Esophagus muscularis mucosa (tissue), 4 donors: ENCODE measurements at places on chromosomes 5 and 9. TPM values are rescaled to one million over a fixed set of nuclear protein-coding genes. Genes with fewer than 3 reads are reported as not detected.
A peak's percentile ranks its signal among the peaks of the same experiment; 100 is the strongest.

DNA sequence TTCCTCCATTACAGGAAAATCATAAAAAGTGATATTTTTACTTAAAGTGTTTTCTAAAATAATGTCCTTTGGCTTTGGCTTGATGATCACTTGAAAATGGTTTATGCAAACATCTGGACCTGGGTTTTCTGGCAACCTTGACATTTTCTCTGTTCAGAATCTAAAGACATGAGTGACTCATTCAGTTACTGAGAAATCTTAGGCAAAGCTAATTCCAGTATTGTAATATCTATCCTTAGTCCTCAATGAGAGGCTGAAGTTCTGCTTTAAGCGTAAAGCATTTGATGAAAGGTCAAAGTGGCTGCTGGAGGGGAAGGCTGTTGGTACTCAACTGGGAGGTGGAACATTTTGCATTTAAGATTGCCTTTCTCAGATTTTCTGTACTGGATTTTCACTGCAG, 2.3 kb downstream of the MAN2A1 start:
- H3K27ac ChIP-seq: no peak overlapping the region
- DNase-seq: no peak
- H3K36me3 ChIP-seq: no peaks in the 10 kb centered on the region
- no peak overlapping the region for H3K4me3 ChIP-seq

DNA sequence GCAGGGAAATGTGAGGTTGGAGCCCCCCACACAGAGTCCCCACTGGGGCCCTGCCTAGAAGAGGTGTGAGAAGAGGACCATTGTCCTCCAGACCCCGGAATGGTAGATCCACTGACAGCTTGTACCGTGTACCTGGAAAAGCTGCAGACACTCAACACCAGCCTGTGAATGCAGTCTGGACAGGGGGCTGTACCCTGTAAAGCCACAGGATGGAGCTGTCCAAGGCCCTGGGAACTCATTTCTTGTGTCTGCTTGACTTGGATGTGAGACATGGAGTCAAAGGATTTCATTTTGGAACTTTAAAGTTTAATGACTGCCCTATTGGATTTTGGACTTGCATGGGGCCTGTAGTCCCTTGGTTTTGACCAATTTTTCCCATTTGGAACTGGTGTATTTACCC, 535.0 kb upstream of the MEF2C start:
- H3K27ac ChIP-seq: no peak overlapping the region
- H3K27me3 ChIP-seq: no peaks in the 10 kb centered on the region
- no peaks in the 10 kb centered on the region for H3K4me1 ChIP-seq
- no peak for DNase-seq
- no peak overlapping the region for H3K4me3 ChIP-seq

- H3K27ac ChIP-seq: peak overlapping the region; percentile 24
- DNase-seq: no peak
- no peaks in the 10 kb centered on the region for H3K36me3 ChIP-seq
- H3K4me1 ChIP-seq: peaks cover 7% of the 10 kb centered on the region
- H3K27me3 ChIP-seq: no peaks in the 10 kb centered on the region
- no peak overlapping the region for H3K4me3 ChIP-seq
Measured at GRCh38 chr9:111000202-111000601, 38.1 kb downstream of the LPAR1 start.

DNA sequence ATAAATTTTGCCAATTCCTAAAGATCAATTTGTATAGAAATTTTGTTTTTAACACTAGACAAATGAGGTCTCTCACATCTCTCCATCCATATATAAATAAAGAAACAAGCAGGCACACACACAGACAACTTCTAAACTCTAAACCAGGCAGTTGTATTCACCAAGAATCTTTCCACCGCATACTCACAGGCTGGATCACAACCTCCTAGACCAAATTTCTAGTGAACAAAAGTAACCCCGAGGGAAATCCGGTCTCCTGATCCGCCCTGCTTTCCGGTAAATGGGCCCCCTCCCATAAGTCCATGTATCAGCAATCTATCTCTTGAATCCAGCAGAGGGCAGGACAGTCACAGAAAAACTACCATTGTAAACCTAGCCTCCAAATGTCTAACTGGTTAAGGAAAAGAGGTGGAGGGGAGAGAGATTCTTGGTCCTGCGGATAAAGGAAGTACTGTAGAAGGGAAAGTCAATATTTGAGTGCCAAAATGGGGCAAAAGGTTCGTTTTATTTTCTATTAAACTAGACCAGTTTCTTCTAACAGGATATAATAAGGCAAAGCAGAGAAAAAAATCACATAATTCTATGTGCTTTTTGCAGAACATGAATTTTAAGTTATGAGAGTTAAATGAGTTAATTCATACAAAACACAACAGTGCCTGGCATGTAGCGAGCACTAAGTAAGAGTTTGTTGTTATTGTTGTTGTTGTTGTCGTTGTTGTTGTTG, 4.8 kb upstream of the SMU1 start:
- H3K27ac ChIP-seq: peak overlapping the region; percentile 18
- peaks cover 16% of the 10 kb centered on the region for H3K4me1 ChIP-seq
- no peak for DNase-seq

Gene SYNPO
- 36.5 TPM for total RNA-seq

Gene ARL14EPL
- total RNA-seq: not detected

DNA sequence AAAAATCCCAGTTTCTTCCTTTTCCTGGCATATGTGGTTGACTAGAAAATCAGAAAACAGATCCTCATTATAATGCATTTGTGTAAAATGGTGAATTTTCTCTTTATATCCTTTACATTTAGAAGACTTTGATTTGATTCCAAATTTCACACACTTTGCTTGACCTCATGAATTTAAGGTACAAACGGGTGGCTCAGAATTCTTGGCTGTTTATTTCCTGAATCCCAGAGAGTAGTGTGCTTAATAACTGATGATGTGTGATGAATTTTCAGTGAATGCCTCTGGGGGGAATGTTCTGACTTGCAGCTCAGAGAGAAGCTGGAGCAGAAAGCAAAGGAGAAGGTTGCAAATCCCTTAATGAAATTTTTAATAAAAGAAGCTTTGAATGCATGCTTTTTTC, 126.8 kb downstream of the SPATA31D1 start:
- H3K27ac ChIP-seq: no peak overlapping the region
- H3K4me1 ChIP-seq: peaks cover 13% of the 10 kb centered on the region
- no peak overlapping the region for H3K4me3 ChIP-seq
- no peaks in the 10 kb centered on the region for H3K36me3 ChIP-seq

GRCh38 chr5:589588-589987, 22.6 kb upstream of the CEP72 start:
- no peak for DNase-seq
- H3K36me3 ChIP-seq: no peaks in the 10 kb centered on the region
- no peaks in the 10 kb centered on the region for H3K4me1 ChIP-seq
- H3K27ac ChIP-seq: no peak overlapping the region

Gene SLC46A2
- 0.17 TPM for total RNA-seq

GRCh38 chr5:159198063-159199036, 11.0 kb downstream of the RNF145 start:
- no peak overlapping the region for H3K27ac ChIP-seq
- H3K27me3 ChIP-seq: no peaks in the 10 kb centered on the region
- H3K4me1 ChIP-seq: peaks cover 35% of the 10 kb centered on the region
- peaks cover 20% of the 10 kb centered on the region for H3K36me3 ChIP-seq
- H3K4me3 ChIP-seq: no peak overlapping the region
- no peak for DNase-seq

GRCh38 chr5:39680213-39680612, 255.4 kb upstream of the DAB2 start:
- no peak overlapping the region for H3K27ac ChIP-seq
- no peaks in the 10 kb centered on the region for H3K36me3 ChIP-seq
- no peaks in the 10 kb centered on the region for H3K27me3 ChIP-seq
- no peak overlapping the region for H3K4me3 ChIP-seq

- no peaks in the 10 kb centered on the region for H3K36me3 ChIP-seq
- DNase-seq: no peak
- no peak overlapping the region for H3K4me3 ChIP-seq
- no peaks in the 10 kb centered on the region for H3K27me3 ChIP-seq
- peaks cover 4% of the 10 kb centered on the region for H3K4me1 ChIP-seq
Measured at GRCh38 chr5:81838307-81838906, 87.5 kb upstream of the SSBP2 start.

Gene TLR4
- 16.6 TPM for total RNA-seq

- peaks cover 51% of the 10 kb centered on the region for H3K4me1 ChIP-seq
- no peaks in the 10 kb centered on the region for H3K27me3 ChIP-seq
- H3K27ac ChIP-seq: peak overlapping the region; percentile 55
Measured at GRCh38 chr9:124834591-124834990, 18.7 kb upstream of the WDR38 start.

DNA sequence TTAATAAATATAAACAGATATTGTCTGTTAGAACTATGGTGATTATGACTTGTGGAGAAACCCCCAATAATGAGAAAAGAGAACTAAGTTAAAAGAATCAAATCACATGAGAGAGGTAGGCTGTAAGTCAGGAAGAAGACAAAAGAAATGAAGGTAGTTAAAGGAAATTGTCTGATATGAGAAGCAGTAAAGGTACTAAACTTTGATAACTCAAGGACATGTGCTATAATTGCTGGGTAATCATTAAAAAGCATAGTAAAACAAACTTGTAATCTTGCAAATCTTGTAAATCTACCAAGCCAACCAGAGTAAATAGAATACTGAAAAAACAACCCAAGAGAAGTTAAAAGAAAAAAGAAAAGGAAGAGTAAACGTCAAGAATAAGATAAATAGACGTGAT, 207.0 kb upstream of the CTNND2 start:
- DNase-seq: no peak
- H3K27ac ChIP-seq: no peak overlapping the region
- H3K4me3 ChIP-seq: no peak overlapping the region
- no peaks in the 10 kb centered on the region for H3K27me3 ChIP-seq
- H3K4me1 ChIP-seq: no peaks in the 10 kb centered on the region
- H3K36me3 ChIP-seq: no peaks in the 10 kb centered on the region

- no peaks in the 10 kb centered on the region for H3K4me1 ChIP-seq
- no peak overlapping the region for H3K4me3 ChIP-seq
- H3K27ac ChIP-seq: no peak overlapping the region
Measured at GRCh38 chr5:118902656-118903438, 85.5 kb downstream of the DTWD2 start.

- H3K27me3 ChIP-seq: no peaks in the 10 kb centered on the region
- H3K36me3 ChIP-seq: peaks cover 26% of the 10 kb centered on the region
- peaks cover 18% of the 10 kb centered on the region for H3K4me1 ChIP-seq
Measured at GRCh38 chr5:43073597-43074546, 33.8 kb upstream of the ANXA2R start.

Gene GFPT2
- 35.3 TPM for total RNA-seq

- H3K36me3 ChIP-seq: no peaks in the 10 kb centered on the region
- peaks cover 3% of the 10 kb centered on the region for H3K4me1 ChIP-seq
- peak; percentile 24 for DNase-seq
- no peak overlapping the region for H3K27ac ChIP-seq
- no peaks in the 10 kb centered on the region for H3K27me3 ChIP-seq
Measured at GRCh38 chr5:54713923-54714581, 196.5 kb downstream of the SNX18 start.

Gene GFRA3
- 3.7 TPM for total RNA-seq

DNA sequence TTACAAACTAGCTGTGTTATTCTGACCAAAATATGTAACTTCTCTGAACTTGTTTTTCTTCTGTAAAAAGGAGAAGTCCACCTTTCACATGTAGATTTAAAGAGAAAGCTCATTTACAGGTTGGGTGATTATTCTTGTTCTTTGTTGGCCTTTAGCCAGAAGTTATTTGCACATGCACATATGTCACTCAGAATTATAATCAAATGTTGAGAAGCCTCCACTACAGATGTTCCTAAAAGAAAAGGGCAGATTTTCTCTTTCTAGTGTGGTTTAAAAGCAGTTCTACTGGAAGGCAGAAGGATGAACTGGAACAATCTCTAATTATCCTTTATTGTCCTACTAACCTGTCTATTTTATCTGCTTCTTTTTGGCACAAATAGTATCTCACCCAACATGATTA, 209.8 kb upstream of the ELAVL2 start:
- no peak for DNase-seq

GRCh38 chr5:107814183-107814827, 143.6 kb upstream of the EFNA5 start:
- no peaks in the 10 kb centered on the region for H3K27me3 ChIP-seq
- H3K4me1 ChIP-seq: no peaks in the 10 kb centered on the region
- H3K36me3 ChIP-seq: no peaks in the 10 kb centered on the region
- no peak for DNase-seq

- H3K4me3 ChIP-seq: no peak overlapping the region
- DNase-seq: peak; percentile 77
- H3K27ac ChIP-seq: no peak overlapping the region
- H3K36me3 ChIP-seq: no peaks in the 10 kb centered on the region
Measured at GRCh38 chr5:82419559-82420332, 141.6 kb upstream of the RPS23 start.

Gene BTNL3
- total RNA-seq: not detected

GRCh38 chr9:82271106-82271561, 282.6 kb downstream of the SPATA31D1 start:
- H3K4me1 ChIP-seq: no peaks in the 10 kb centered on the region
- no peaks in the 10 kb centered on the region for H3K27me3 ChIP-seq
- no peaks in the 10 kb centered on the region for H3K36me3 ChIP-seq
- H3K27ac ChIP-seq: no peak overlapping the region
- DNase-seq: no peak

- no peaks in the 10 kb centered on the region for H3K27me3 ChIP-seq
Measured at GRCh38 chr5:159377653-159378052, 47.4 kb upstream of the IL12B start.

- DNase-seq: no peak
- H3K27ac ChIP-seq: no peak overlapping the region
- H3K36me3 ChIP-seq: no peaks in the 10 kb centered on the region
- H3K4me1 ChIP-seq: no peaks in the 10 kb centered on the region
Measured at GRCh38 chr9:115957585-115957984, 196.0 kb upstream of the PAPPA start.

Gene SUSD3
- 3.3 TPM for total RNA-seq

GRCh38 chr5:127296321-127296720, 5.7 kb downstream of the MEGF10 start:
- H3K4me1 ChIP-seq: no peaks in the 10 kb centered on the region
- no peak overlapping the region for H3K27ac ChIP-seq
- H3K4me3 ChIP-seq: no peak overlapping the region
- H3K36me3 ChIP-seq: no peaks in the 10 kb centered on the region
- no peak for DNase-seq

GRCh38 chr9:90855208-90855902, 53.7 kb downstream of the SYK start:
- H3K36me3 ChIP-seq: no peaks in the 10 kb centered on the region
- no peak overlapping the region for H3K27ac ChIP-seq
- H3K4me3 ChIP-seq: no peak overlapping the region
- H3K27me3 ChIP-seq: no peaks in the 10 kb centered on the region
- no peak for DNase-seq
- H3K4me1 ChIP-seq: peaks cover 11% of the 10 kb centered on the region

Gene TEX48
- not detected for total RNA-seq

Gene FAM153A
- total RNA-seq: 3.3 TPM
